Type B pancreatic cell (in vitro differentiated cells): ENCODE measurements at places on chromosomes 5 and 9.

GRCh38 chr5:157473383-157474320 lies 13.6 kb downstream of the NIPAL4 start:
- no peak for DNase-seq
- H3K27ac ChIP-seq = no peak overlapping the region
- H3K4me1 ChIP-seq = peaks cover 10% of the 10 kb centered on the region
- H3K27me3 ChIP-seq = no peaks in the 10 kb centered on the region

GRCh38 chr9:93541581-93542349 lies 34.6 kb upstream of the PHF2 start:
- no peak overlapping the region for H3K27ac ChIP-seq
- no peak for DNase-seq
- peaks cover 9% of the 10 kb centered on the region for H3K4me1 ChIP-seq
- H3K27me3 ChIP-seq = no peaks in the 10 kb centered on the region

- peaks cover 2% of the 10 kb centered on the region for H3K4me1 ChIP-seq
- no peak overlapping the region for H3K4me3 ChIP-seq
- H3K27me3 ChIP-seq = peaks cover 11% of the 10 kb centered on the region
- no peak for DNase-seq
Measured at GRCh38 chr9:136771907-136772415, 7.6 kb upstream of the LCN15 start.

DNA sequence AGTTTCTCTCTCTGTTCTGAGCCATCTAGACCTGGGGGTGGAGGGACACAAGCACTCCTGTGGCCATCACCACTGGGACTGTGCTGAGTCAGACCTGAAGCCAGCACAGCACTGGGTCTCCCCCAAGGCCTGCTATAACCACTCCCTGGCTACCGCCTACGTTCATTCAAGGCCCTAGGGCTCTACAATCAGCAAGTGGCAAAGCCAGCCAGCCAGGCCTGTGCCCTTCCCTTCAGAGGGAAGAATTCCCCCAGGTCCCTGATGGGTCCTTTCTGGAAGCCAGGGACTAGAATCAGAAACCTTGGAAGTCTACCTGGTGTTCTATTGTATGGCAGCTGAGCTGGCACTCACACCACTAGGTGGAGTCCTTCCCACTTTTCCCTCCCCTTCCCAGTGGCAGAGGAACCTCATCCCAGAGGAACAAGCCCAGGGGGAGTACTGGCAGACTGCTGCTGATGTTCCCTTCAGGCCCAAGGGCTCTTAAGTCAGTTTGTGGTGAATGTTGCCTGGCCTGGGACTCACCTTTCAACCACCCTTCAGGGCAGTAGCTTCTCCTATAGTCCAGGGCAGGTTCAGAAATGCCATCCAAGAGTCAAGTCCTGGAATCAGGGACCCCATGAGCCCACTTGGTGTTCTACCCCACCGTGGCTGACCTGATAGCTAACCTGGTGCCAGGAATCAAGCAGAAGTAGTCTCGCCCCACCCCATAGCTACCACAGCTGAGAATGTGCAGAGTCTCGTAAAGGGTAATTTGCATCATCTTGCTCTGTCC lies 20.0 kb downstream of the JMY start:
- no peak overlapping the region for H3K4me3 ChIP-seq
- peaks cover 9% of the 10 kb centered on the region for H3K4me1 ChIP-seq
- H3K36me3 ChIP-seq = peaks cover 10% of the 10 kb centered on the region
- H3K27me3 ChIP-seq = no peaks in the 10 kb centered on the region

GRCh38 chr5:38556088-38556598 lies 303 bp downstream of the LIFR start:
- peak overlapping the region; percentile 54 for H3K27ac ChIP-seq
- peaks cover 3% of the 10 kb centered on the region for H3K36me3 ChIP-seq
- peaks cover 20% of the 10 kb centered on the region for H3K4me1 ChIP-seq
- DNase-seq = no peak
